Lower lobe of right lung (tissue), 2 donors: ENCODE measurements at places on chromosomes 13 and 19. TPM values are rescaled to one million over a fixed set of nuclear protein-coding genes. Genes with fewer than 3 reads are reported as not detected.

GRCh38 chr13:26423629-26424028 lies 133.9 kb upstream of the WASF3 start:
- H3K36me3 ChIP-seq: no peaks in the 10 kb centered on the region
- no peak overlapping the region for H3K4me3 ChIP-seq
- H3K4me1 ChIP-seq: peaks cover 13% of the 10 kb centered on the region
- peak overlapping the region; percentile 39 for H3K27ac ChIP-seq

DNA sequence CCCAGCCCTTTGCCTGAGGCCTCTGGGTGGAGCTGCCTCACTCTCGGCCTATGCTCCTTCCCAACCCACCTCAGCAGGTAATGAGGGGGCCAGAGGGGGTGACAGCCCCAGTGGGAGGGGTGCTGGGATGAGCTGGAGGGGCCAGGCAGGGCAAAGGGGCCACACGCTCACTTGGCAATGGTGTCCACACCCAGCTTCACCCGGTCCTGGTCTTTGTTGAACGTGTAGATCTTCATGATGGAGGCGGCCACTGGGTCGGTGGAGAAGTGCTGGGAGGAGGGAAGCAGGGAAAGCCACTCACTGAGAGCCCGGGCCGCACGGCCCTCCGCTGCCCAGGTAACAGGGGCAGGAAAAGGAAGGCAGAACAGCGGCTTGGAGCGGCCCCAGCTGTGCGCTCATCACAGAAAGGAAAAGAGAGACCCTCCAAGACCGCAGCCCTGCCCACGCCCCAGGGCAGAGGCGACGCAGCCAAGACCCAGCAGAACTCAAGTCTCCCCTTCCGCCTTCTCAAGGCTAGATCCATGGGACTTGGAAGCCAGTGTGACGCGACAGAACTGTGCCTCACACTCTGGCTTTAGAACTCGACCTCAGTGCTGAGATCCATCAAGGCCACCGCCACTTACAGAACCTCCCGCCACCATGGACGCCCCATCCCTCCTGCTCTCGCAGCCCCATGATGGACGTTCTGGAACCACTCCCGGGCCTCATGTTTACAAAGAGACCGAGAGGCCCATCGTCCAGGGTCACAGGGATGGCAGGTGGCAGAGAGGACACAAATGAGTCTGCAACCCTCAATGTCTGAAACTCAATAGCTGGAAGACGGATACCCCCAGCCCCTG lies 9.2 kb downstream of the UBXN6 start:
- H3K27ac ChIP-seq: no peak overlapping the region
- no peak overlapping the region for H3K4me3 ChIP-seq
- peaks cover 93% of the 10 kb centered on the region for H3K36me3 ChIP-seq
- no peaks in the 10 kb centered on the region for H3K4me1 ChIP-seq

DNA sequence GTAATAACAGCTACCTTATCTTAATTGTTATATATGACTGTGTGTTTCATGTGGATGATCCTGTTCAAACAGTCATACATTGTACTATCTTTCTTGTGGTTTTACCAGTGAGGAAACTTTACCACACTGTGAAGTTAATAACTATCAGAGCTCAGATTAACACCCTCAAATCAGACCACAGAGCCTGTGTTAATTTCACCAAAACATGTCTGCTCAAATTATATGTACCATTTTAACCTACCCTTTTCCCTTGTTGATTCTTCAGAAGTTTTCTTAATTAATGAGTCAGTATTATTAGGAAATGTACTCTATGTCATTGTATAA lies 1.8 kb upstream of the ZNF331 start:
- no peak overlapping the region for H3K27ac ChIP-seq
- peaks cover 7% of the 10 kb centered on the region for H3K4me1 ChIP-seq
- DNase-seq: no peak
- H3K4me3 ChIP-seq: no peak overlapping the region

GRCh38 chr13:98265692-98266551 lies 88.9 kb upstream of the RNF113B start:
- H3K27ac ChIP-seq: no peak overlapping the region
- no peak for DNase-seq
- H3K36me3 ChIP-seq: no peaks in the 10 kb centered on the region
- H3K4me3 ChIP-seq: no peak overlapping the region

DNA sequence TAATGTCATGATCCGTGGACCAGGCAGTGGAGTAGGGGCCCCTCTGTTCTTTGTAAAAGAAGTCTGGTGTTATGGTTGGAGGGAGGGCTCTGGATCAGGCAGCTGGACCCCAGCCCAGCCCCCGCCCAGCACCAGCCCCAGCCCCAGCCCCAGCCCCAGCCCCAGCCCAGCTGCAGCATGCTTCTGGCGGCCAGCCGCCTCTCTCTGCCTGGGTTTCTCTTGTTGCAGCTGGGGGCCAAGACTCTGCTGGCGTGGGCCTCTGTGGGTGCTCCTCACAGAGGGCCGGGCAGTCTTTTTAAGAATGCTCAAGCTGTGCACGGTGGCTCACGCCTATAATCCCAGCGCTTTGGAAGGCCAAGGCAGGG lies 17.9 kb downstream of the DOT1L start:
- H3K27me3 ChIP-seq: no peaks in the 10 kb centered on the region
- peaks cover 44% of the 10 kb centered on the region for H3K4me1 ChIP-seq
- H3K4me3 ChIP-seq: no peak overlapping the region
- H3K27ac ChIP-seq: no peak overlapping the region
- H3K36me3 ChIP-seq: peaks cover 32% of the 10 kb centered on the region

GRCh38 chr19:34104096-34104495 lies 68.2 kb upstream of the LSM14A start:
- DNase-seq: no peak
- H3K27ac ChIP-seq: no peak overlapping the region
- H3K4me3 ChIP-seq: no peak overlapping the region
- no peaks in the 10 kb centered on the region for H3K4me1 ChIP-seq
- H3K27me3 ChIP-seq: peaks cover 9% of the 10 kb centered on the region

GRCh38 chr13:27641711-27642502 lies 20.2 kb downstream of the POLR1D start:
- H3K27me3 ChIP-seq: no peaks in the 10 kb centered on the region
- H3K27ac ChIP-seq: no peak overlapping the region
- H3K4me3 ChIP-seq: no peak overlapping the region

- no peak for DNase-seq
- H3K27ac ChIP-seq: no peak overlapping the region
- no peaks in the 10 kb centered on the region for H3K36me3 ChIP-seq
Observed at GRCh38 chr13:105035092-105035491, 1500.4 kb downstream of the EFNB2 start.

DNA sequence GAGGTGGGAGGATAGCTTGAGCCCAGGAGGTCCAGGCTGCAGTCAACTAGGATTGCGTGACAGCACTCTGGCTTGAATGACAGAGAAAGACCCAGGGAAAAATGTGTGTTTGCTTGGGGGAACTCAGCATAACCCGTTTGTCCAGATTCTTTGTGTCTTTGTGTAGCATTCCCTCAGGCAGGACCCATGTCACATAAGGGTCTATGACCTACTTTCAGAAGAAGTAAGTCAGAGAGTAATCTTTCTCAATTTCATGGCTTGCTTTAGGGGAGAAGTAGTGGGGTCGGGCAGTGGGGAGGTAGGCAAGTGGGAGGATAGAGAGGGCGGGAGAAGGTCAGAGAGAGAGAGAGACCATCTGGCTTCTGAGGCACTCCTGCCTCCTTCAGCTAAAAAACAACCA lies 11.9 kb upstream of the PSPC1 start:
- no peak overlapping the region for H3K27ac ChIP-seq
- no peak for DNase-seq
- peaks cover 8% of the 10 kb centered on the region for H3K4me1 ChIP-seq
- no peaks in the 10 kb centered on the region for H3K36me3 ChIP-seq
- no peaks in the 10 kb centered on the region for H3K27me3 ChIP-seq
- H3K4me3 ChIP-seq: no peak overlapping the region

DNA sequence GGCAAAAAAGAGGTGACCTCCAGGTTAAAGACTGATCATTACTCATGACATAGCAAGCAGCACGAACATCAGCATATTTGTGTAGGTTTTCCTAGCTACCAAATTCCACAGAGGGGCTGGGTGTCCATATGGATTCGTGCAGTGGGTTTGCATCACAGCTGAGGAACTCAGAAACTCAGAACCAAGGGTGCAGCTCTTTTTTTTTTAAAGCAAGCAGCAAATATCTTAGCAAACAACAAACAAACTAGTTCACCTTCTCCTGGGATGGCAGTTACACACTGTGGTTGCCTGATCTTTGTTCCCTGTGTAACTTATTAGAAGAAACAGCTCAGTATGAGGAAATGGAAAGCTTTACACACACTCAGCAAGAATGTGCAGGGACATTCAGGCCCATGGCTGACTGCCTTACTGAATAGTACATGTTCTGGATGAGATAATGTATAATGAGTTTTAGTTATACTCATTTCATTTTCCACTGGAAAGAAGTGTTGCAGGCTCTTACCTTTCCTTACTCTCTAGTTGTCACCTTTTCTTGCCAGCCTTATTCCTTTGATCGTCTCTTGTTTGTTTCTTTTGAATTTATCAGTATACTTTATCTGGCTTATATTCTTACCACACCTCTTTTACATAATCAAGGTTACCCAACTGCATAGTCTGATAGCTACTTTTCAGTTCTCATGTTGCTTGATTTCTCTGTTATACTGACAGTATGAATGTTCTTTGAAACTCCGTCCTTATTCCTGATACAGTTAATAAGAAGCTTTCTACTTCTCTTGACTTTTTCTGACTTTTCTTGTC lies 4.3 kb downstream of the NDFIP2 start:
- H3K27me3 ChIP-seq: no peaks in the 10 kb centered on the region
- no peak overlapping the region for H3K27ac ChIP-seq
- no peak for DNase-seq

- H3K4me1 ChIP-seq: no peaks in the 10 kb centered on the region
- no peak within 1 kb of the TSS for H3K27ac ChIP-seq
- no peak for DNase-seq
Observed at GRCh38 chr19:57974434-57974833, at the start of gene C19orf18. TSS of gene C19orf18 (minus strand) at chr19:57974534. CDS start at chr19:57974432, 102 bp downstream.

DNA sequence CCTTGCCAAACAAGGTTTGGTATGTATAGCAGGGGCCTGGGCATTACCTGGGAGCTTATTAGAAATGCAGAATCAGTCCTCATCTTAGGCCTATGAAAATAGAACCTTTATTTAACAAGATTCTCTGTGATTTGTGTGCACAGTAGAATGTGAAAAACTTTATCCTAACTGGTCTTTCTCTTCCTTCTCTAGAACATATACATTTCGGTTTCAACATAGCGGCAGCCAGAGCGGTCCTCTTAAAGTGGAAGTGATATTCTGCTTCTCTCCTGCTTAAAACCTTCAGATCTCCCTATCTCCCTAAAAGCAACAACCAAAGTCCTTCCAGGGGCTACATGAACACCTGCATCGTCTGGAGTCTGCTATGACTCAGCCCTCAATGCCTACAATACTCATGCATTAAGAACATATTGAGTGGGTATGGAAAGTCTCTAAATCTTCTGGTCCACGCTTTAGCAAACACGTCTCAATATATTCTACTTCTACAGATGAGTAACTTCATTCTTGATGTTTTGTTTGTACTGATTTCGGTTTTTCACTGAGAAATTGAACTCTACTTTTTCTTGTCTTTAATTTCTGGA lies 84.5 kb downstream of the SPRY2 start:
- H3K4me1 ChIP-seq: no peaks in the 10 kb centered on the region
- H3K27me3 ChIP-seq: no peaks in the 10 kb centered on the region

- no peak overlapping the region for H3K4me3 ChIP-seq
- no peak for DNase-seq
- peaks cover 83% of the 10 kb centered on the region for H3K36me3 ChIP-seq
- no peaks in the 10 kb centered on the region for H3K4me1 ChIP-seq
- H3K27ac ChIP-seq: no peak overlapping the region
- H3K27me3 ChIP-seq: no peaks in the 10 kb centered on the region
Observed at GRCh38 chr19:35657904-35658700, 8.2 kb upstream of the UPK1A start.

GRCh38 chr13:24745861-24746617 lies 17.9 kb upstream of the RNF17 start:
- peaks cover 55% of the 10 kb centered on the region for H3K27me3 ChIP-seq
- no peaks in the 10 kb centered on the region for H3K36me3 ChIP-seq
- DNase-seq: no peak
- no peak overlapping the region for H3K27ac ChIP-seq

- H3K4me3 ChIP-seq: no peak overlapping the region
- no peak for DNase-seq
Observed at GRCh38 chr19:32197896-32198882, 147.2 kb upstream of the ZNF507 start.

- DNase-seq: no peak
- H3K4me3 ChIP-seq: no peak overlapping the region
- no peaks in the 10 kb centered on the region for H3K27me3 ChIP-seq
- no peak overlapping the region for H3K27ac ChIP-seq
Observed at GRCh38 chr13:54599413-54599812, 1570.8 kb downstream of the OLFM4 start.

DNA sequence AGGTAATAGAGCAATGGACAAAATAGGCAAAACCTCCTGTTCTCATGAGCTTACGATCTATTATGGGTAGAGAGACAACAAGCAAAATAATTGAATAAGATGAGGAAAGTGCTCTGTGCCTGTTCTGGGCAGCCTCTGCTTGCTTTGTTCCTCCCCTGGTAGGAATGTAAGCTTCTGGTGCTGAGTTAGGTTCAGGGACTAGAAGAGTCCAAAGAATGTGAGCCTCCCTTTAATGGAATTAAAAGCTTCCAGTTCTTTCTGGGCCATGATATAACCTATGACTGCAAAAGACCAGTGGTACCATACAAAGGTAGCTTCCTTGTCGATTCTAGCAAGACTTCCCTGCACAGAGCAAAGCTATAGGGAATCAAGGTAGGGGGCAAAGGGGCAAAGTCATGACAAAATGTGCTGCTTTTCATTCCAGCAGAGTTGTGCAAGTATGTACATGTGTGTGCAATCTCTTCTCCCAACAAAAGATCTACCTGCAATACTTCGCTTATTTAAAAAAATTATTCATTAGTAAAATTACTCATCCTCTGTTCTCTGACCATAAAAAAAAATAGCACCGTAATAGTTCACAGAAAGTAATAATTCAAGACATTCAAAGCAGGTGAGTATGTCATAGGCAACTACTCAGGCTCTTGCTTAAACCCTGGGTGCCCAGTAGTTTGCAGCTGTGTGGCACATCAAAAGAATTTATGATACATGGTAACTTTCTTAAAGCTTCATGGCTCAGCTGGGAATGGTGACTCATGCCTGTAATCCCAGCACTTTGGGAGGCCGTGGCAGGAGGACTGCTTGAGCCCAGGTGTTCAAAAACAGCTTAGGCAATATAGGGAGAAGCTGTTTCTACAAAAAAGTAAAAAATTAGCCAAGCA lies 21.4 kb downstream of the ACOD1 start:
- H3K27ac ChIP-seq: no peak overlapping the region
- H3K36me3 ChIP-seq: no peaks in the 10 kb centered on the region
- no peak overlapping the region for H3K4me3 ChIP-seq
- H3K27me3 ChIP-seq: no peaks in the 10 kb centered on the region

DNA sequence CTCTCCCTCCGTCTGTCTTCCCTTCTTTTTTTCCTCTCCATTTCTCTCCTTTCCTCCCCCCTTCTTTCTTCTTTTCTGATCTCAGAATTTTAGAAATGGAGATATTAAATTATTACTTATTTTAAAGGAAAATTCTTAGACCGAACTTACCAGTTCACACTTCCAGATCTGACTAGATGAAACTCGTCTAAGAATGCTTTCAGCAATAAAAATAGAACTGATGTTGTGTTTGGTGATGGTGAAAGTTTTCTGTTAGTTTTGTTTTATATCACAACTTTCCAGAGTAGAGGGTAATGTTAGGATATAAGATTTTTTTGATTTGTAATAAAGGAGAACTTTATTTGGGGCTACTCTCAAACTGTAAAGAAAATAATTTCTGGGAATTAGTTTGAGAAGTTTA lies 29.9 kb downstream of the UCHL3 start:
- DNase-seq: no peak
- H3K36me3 ChIP-seq: peaks cover 11% of the 10 kb centered on the region
- H3K27me3 ChIP-seq: no peaks in the 10 kb centered on the region
- H3K27ac ChIP-seq: no peak overlapping the region

Gene GSX1
- not detected for total RNA-seq

Gene PRTN3
- not detected for total RNA-seq

Gene LILRB2
- 26.1 TPM for total RNA-seq

Gene TMEM238
- total RNA-seq: 16.4 TPM

Gene ANKLE1
- total RNA-seq: 0.92 TPM

Gene CEACAM16
- total RNA-seq: not detected
